ENCODE measurements at places on chromosomes 12 and 14.

GRCh38 chr14:76375947-76376404 is at the start of gene ESRRB:
Gene ESRRB, plus strand, starts transcription at chr14:76376137. Its CDS starts 265 bp downstream, at chr14:76376402.
- DNase-seq: no peak

- DNase-seq: no peak
Observed at GRCh38 chr14:97143456-97143855, 346.3 kb downstream of the VRK1 start.

- DNase-seq: no peak
Observed at GRCh38 chr12:11812241-11812585, 162.7 kb downstream of the ETV6 start.

DNA sequence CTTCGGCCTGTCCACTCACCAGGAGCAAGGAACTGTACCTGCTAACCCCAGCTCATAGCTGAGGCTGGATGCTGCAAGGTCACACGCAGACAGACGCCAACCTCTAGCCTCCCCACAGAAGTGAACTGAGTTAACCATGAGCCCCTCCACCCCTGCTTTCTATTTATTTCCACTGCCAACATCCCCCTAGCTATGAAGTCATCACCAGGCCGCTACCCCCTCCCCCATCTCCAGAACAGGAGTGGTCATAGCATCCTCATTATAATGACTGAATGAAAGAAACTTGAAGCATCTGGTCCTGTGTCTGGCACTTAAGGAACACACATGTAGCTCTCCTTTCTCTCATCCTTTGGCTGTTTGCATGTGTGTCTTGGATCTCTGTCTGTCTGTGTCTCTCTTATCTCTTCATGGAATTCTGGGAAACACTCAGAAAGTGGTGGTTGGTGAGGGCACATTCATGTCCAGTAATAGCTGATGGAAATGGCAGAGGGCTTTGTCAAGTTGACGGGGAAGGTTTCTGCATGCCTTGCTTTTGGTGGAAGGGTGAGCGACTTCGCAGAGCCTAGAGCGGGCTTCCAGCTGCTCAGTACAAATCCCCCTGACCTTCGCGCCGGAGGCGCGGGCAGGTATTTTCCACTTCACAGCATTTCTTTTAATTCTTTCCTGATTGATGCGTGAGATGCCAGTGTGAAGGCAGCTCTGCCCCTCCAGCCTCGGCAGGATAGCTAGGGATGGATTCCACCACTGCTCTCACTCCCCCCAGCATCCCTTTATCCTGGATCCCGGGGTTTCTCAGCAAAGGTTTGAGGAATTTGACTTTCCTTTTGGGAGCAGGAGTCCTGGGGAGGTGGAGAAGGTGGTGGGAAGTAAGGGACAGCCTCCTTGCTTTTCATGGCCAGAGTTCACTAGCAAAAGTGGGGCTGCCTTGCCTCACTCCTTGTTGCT is 198.2 kb downstream of the CHST11 start:
- DNase-seq: no peak

DNA sequence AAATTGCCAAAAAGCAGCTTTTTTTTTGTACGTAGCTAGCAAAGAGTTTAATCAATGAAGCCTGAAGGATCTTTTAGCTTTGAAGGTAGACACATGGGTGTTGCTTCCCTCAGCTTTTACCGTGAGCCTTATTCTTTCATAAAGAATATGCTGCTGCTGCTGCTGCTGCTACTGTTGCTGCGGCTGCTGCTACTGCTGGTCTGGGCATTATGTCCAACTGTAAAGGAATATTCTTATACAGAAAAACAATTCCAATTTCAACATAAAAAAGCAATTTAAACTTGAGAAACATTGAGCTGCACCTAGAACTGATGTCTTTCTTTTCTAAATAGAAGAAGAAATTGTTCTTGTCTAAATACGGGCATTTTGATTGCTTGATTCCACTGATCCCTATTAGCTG is 38.9 kb upstream of the PPP1R12A start:
- no peak for DNase-seq

- DNase-seq: no peak
Observed at GRCh38 chr12:4320497-4320852, 538 bp upstream of the TIGAR start.
